Myocyte (in vitro differentiated cells): ENCODE measurements at places on chromosomes 6 and 20. TPM values are rescaled to one million over a fixed set of nuclear protein-coding genes. Genes with fewer than 3 reads are reported as not detected.

DNA sequence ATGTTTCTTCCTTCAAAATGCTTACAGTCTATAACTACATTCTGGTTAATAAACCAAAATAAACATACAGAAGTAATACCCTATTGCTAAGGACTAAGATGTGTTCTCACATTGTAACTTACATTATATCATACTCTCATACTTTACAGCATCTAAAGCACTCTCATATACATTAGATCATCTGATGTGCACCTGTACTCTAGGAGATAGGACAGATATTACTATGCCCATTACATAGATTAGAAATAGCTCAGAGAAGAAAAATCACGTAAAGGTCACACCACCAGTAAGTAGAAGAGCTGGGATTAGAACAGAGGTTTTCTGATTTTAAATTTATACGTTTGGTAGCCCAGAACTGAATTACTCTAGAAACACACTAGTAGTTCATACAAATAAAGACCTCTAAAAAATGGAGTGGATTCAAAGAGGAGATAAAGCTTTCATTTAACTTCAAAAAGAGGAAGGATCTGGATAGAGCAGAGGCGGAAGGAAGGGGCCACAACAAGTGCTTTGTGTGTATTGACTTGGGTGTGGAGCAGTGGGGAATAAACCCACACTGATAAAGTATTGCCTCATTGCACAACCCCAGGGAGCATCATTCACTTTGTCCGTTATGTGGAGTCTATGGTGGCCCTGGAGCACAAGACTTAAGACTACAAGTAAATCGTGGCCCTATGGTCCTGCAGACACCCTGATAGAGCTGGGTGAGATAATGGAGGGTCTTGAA, 30.9 kb downstream of the SLC2A12 start:
- no peak for DNase-seq

DNA sequence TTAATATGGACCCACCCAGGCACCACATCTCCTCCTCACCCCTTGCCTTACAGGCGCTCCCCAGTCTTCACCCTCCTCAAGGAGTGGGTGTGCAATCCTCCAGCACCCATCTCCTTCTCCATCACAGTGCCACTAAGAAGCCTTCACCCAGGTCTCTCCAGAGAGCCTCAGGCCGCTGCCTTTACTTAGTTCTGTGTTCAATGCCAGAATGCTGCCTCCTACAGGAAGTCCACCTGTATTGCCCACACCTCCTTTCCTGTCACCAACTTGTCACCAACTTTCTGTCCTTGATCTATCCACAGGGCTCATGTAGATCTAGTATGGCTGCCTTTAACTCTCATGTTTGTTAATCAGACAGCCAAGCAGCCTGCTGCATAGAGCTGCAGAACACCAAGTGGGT, 586 bp upstream of the LST1 start:
- DNase-seq, result no peak

DNA sequence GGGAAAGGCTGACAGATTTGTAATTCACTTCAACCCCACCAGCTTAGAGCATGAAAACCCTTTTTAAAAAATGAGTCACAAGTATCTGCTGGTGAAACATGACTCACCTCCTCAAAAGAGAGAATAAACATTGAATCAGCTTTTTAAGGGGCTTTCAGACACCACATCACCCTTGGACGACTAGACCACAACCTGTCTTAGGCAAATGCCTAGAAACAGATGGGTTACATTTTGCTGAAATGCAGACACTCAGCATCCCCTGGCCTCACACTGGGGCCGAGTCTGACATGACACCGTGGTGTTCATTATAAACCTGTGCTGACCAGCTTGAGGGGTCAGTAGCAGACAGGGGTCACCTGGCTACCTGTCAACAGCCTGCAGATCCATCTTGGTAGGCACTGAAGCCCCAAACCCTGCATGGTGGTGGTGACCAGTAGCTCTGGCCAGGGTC, 175.3 kb upstream of the CST7 start:
- DNase-seq, result peak; percentile 15

GRCh38 chr6:135141728-135142127, 39.4 kb upstream of the MYB start:
- DNase-seq, result no peak

DNA sequence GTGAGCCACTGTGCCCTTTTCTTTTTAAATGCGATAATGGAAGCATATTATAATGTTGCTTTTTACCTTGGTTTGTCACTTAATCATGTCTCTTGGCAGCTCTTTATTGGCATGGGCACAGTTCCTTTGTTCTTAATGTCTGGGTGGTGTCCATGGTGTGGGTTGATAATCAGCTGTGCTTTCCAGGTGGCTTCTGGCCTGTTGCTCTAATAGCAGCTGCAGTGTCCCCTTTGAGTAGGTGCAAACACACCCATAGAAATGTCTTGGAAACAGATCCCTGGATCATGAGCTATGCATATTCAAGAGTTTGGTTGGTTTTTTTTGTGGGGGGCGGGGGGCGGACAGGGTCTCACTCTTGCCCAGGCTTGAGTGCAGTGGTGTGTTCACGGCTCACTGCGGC, 29.9 kb downstream of the EFCAB8 start:
- peak; percentile 57 for DNase-seq

DNA sequence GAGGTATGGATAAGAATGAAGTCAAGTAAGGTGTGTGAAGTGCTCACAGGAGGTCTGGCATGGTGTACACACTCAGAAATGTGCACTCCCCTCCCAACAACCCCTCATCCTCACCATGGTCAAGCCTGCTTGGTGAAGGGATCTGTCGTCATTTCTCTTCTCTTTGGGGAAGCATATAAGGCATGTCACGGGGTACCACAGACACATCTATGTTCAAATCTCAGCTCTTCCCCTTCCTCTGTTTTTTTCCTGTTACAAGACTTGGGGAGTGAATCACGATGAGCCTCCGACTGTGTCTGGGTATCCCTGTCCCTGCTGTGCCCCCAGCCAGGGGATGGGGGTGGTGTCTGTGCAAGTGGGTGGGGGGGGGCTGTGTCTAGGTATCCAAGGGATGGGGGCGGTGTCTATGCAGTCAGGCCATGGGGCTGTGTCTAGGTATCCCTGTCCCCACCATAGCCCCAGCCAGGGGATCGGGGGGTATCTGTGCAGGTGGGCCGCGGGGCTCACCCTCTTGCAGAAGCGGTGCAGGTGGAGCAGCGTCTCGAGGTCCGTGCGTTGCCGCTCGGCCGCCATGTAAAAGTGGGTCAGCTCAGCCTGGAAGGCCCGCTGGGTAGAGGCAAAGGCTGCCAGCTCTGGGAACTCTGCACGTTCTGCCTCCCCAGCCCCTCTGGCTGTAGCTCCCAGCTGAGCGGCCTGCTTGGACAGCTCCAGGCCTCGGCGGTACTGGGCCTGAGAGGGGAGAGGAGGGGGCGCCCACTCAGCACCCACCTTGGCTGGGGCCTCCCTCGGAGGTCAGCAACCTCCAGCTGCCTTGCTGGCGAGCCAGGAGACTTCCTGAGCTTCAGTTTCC, 43.6 kb downstream of the KIAA1755 start:
- DNase-seq, result no peak

- no peak for DNase-seq
Measured at GRCh38 chr6:105442369-105442768, 39.5 kb upstream of the PREP start.

- no peak for DNase-seq
Measured at GRCh38 chr6:56334937-56335336, 87.6 kb upstream of the COL21A1 start.

- peak; percentile 78 for DNase-seq
Measured at GRCh38 chr6:100175814-100176310, 181.8 kb upstream of the MCHR2 start.

DNA sequence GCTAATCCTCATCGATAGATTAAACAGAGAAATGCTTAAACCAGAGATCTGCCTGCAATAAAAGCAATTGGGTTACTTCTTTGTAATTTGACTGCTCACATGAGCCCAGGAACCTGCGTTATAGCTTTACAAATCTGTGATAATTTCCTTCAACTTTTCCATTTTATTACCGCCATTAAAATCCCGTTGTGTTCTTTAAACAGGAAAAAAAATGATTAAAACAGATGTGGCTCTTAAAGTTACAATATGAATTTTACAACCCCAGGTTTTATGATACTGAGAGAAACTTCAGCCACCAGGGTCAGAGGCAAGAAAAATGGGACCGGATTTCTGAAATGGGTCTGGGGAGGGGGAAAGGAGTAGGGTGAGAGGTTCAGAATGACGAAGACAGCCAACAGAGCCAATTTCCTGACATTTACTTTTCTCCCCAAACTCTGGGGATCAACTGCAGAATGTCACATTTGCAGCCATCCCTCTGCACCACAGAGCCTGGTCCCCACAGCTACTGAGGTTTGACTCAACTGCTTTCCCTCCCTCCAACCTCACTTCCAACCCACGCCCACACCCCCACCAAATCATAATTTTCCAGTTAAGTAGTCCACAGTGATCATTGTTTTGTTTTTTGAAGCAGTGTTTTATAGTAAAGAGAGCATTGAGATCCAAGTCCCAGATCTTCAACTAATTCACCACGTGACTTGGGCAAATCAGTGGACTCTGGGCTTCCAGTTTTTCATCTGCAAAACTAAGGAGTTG, 77.6 kb upstream of the EYA2 start:
- DNase-seq, result no peak

- DNase-seq, result no peak
Measured at GRCh38 chr6:56087421-56087820, 160.0 kb downstream of the COL21A1 start.

DNA sequence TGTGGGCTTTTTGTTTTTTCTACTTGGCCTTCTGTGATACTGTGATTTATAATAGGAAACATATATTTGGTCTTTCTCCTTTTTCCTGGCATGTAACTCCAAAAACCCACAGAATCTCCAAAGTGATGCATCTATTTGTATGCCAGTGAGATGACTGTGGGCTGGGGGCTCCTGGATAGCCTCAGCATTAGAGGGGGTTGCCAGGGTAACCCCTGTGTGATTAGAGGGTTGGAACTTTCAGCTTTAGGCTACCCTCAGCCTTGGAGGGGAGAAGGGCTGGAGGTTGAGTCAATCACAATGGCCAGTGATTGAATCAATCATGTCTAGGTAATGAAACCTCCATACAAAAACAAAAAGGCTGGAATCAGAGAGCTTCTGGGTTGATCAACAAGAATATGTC, 10.6 kb upstream of the SFT2D1 start:
- no peak for DNase-seq

DNA sequence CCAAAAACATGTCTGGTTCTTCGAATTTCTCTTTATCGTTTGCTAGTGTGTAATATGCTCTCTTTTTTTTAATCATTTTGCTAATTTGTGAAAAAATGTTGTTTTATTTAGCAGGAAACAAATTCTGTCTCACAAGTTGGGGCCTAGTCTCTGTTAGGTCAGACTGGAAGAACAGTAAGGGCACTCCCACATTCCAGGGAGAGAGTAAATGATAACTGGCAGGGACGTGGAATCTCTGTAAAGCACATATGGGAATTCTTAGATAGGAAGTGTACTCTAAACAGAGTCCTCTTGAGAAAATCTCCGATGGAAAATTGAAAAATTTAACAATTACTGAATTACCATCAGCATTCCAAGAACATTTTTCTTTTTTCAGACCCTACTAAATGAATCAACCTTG, 16.4 kb upstream of the CCDC28A start:
- DNase-seq, result no peak

- peak; percentile 83 for DNase-seq
Measured at GRCh38 chr20:62267543-62267942, 29.2 kb downstream of the OSBPL2 start.

GRCh38 chr20:41865938-41866337, 247.8 kb upstream of the CHD6 start:
- no peak for DNase-seq

- DNase-seq, result no peak
Measured at GRCh38 chr6:53647462-53648094, 18.0 kb downstream of the KLHL31 start.

DNA sequence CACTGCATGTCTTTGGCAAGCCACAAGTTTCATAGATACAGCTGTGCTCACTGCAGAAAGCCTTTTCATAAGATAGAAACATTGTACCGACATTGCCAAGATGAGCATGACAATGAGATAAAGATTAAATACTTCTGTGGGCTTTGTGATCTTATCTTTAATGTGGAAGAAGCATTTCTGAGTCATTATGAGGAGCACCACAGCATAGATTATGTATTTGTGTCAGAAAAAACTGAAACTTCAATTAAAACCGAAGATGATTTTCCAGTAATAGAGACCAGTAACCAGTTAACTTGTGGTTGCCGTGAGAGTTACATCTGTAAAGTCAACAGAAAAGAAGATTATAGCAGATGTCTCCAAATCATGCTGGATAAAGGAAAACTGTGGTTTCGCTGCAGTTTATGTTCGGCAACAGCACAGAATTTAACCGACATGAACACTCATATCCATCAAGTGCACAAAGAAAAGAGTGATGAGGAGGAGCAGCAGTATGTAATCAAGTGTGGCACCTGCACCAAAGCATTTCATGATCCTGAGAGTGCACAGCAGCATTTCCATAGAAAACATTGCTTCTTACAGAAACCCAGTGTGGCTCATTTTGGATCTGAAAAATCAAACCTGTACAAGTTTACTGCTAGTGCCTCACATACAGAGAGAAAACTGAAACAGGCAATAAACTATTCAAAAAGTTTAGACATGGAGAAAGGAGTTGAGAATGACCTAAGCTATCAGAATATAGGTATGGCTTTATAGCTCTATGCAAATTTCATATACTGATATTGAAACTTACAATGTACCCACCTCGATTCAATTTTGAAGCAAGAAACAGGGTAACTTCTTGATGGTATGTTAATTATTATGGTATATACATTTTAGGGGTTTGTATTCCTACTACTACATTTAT, 23.9 kb upstream of the BAG2 start:
- DNase-seq, result no peak

- DNase-seq, result no peak
Measured at GRCh38 chr6:5534643-5535042, 273.3 kb downstream of the FARS2 start.

DNA sequence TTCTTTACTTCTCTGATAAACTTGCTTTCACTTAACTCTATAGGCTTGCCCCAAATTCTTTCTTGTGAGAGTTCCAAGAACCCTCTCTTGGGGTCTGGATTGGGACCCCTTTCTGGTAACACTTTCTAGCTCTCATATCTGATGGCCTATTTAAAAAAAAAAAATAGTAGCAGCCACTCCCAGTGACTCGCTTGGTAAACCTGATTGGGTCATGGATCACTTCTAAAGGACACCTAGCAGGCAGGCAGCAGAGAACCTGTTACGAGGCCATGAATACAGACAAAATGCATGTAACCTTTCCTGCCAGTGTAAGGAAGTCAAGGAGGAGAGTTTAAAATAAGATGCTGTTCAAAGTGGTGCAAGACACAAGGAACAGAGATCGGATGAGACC, 9.1 kb upstream of the SERPINB6 start:
- DNase-seq, result no peak

GRCh38 chr20:46022411-46023147, 6.4 kb upstream of the SLC12A5 start:
- DNase-seq, result peak; percentile 38

GRCh38 chr6:157535340-157536222, 154.6 kb downstream of the ZDHHC14 start:
- DNase-seq, result no peak

GRCh38 chr6:122833021-122833491, 44.0 kb downstream of the SMPDL3A start:
- DNase-seq, result no peak

- no peak for DNase-seq
Measured at GRCh38 chr6:160861824-160862223, 129.7 kb upstream of the MAP3K4 start.

Gene LY86
- not detected in 2 replicates for total RNA-seq

Gene LRFN2
- total RNA-seq, result not detected in 2 replicates

Gene RIPOR3
- 0.16 and 0.47 TPM in 2 replicates for total RNA-seq

Gene NDUFAF4
- 29.6 and 41.4 TPM in 2 replicates for total RNA-seq

Gene IL17A
- total RNA-seq, result not detected in 2 replicates

Gene PPP1R14C
- total RNA-seq, result not detected in 2 replicates
